Lung microvascular endothelial cell (primary cell): ENCODE measurements at places on chromosomes 2 and 18. TPM values are rescaled to one million over a fixed set of nuclear protein-coding genes. Genes with fewer than 3 reads are reported as not detected.
A peak's percentile ranks its signal among the peaks of the same experiment; 100 is the strongest.

DNA sequence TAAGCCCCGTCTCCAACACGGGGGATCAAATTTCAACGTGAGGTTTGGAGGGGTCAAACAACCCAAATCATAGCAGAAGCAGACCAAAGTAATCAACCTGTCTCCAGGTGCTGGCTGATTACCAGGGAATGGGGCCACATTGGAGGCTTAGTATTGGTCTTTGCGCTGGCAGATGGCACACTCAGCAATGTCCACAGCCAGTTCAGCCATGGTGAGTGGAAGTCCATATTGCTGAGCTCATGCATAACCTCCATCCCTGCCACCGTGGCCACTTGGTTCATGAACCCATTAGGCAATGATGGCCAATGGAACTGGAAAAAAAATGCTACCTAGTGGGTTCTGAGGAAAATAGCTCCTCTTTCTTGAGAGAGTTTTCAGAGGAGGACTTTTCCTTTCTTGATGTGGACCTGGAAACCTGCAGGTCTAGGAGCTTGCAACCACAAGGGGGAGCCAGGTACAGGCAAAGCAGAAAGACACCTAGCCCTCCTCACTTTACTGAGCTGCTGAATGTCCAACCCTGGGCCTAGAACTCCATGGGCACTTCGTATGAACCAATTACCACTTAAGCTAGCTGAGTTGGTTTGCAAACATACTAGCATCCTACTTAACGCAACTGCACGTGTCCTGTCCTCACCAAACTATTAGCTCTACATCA is 128.0 kb upstream of the GYPC start:
- peak; percentile 47 for DNase-seq

BMP10 gene
- total RNA-seq = not detected in 2 replicates

DNA sequence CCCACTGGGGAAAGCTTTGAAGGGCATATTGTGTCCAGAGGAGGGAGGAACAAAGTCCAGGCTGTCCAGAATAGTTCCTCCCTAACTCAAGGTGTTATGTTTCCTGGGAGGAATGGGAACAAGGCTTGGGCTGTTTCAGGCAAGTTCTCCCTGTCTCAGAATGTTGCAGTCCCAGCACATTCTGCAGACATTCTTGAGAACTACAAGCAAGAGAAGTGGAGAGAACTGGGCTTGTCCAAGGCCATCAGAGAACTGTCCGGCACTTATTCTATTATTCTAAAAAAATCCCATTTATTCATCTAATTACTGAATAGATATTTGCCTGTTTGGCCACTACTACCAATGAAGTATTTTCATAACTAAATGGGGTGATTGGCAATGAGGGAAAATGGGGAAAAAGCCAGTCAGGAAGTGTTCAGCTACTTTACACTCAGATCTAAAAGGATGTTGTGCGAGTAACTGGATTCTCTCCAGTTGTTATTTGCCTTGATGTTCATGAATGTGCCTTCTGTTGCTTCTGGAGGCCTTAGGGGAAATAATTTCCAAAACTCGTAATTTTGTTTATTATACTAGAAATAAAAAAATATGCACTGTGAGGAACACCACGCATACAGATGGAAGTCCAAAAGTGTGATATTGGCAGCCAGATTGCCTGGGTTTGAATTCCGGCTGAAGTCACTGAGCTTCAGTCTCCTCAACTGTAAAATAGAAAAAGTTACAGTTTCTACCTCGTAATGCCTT is 300.1 kb upstream of the RND3 start:
- no peak for DNase-seq

DNA sequence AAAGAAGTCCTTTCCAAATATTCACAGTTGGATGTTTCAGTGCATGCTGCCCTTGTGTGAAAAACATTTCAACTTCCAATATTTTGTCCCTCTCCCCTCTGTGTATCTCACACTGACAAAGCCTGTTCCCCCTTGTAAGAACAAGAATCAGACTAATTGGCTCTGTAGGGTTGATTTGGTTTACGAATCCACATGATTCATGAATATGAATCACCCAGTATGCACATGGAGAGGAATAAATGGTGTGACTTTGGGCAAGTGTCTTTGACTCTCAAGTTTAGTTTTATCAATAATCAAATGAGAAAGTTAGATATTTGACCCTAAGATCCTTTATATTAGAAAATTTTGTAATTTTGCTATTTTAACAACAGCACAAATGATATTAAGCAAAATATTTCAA is 9.3 kb upstream of the CDH20 start:
- no peak for DNase-seq

ATG9A gene
- 29.4 and 43.3 TPM in 2 replicates for total RNA-seq

ALLC gene
- total RNA-seq = not detected in 2 replicates

DNA sequence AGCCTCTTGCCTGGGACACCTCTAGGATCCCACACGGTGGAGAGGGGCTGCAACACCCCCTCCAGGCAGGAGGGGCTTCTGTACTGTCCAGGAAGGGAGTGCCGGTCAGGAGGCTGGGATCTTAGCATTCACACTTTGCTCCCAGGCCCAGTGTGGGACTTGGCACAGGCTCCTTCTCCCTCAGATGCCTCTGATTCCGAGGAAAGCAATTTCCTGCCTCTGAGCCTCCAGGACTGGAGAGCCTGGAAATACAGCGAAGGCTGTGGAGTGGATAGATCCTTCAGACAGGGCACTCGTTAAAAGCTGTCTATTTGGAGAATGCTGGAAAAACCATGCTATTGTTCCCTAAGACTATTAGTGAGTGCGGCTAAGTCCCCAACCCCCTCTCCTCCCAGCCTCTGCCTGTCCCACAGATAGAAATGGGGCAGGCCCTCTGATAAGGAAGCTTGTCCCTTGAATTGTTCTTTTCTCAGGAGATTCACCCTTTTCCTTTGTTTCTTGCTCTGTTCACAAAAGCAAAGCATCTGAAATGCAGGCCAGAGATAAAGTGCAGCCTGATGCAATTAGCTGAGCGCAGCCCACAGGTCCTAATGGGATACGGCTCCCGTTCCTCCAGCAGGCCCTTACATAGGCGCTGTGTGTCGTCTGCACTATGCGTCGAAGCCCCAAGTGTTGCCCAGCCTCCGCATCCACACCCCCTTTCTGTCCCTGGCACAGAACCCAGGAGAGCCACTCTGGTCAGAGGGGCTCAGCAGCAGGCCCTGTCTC is 252.2 kb downstream of the KLHL29 start:
- peak; percentile 78 for DNase-seq

PRKAG3 gene
- total RNA-seq = not detected in 2 replicates

RAB1A gene
- total RNA-seq = 61.2 and 61.5 TPM in 2 replicates

DNA sequence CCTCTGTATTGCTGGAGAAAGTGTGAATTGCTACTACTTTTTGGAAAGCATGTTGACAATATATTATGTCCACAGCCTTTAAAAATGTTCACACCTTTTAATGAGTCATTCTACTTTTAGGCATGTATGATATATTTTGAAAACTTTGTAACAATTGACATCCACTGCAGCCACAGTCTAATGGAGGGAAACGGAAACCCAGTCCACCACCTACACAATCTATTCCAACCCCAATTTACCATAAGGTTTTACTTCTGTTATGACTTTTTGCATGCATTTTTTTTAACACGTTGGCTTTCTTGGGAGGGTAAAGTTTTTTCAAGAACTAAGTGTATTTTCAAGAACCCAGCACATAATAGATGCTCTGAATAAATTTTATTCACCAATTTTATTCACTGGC is 38.5 kb upstream of the ATP8B1 start:
- no peak for DNase-seq

DNA sequence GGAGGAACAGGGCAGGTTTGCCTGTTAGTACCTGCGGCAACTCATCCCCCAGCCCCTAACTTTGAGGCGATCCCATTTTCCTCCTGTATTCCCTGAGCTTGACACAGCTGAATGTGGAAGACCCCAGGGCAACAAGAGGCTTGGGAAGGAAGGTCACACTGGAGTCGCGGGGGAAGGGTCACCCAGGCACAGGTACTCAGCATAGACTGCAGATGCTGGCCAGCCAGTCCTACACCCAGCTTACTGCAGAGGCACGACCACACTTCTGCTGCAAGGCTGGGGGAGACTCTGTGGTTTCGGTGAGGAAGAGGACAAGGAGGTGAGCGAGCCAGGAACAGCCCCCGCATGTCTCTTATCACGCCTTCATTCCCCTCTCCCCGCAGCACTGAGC is 91.5 kb downstream of the MALT1 start:
- no peak for DNase-seq

- DNase-seq = peak; percentile 66
Measured at GRCh38 chr2:109516445-109517117, 97.2 kb downstream of the SEPTIN10 start.

DNA sequence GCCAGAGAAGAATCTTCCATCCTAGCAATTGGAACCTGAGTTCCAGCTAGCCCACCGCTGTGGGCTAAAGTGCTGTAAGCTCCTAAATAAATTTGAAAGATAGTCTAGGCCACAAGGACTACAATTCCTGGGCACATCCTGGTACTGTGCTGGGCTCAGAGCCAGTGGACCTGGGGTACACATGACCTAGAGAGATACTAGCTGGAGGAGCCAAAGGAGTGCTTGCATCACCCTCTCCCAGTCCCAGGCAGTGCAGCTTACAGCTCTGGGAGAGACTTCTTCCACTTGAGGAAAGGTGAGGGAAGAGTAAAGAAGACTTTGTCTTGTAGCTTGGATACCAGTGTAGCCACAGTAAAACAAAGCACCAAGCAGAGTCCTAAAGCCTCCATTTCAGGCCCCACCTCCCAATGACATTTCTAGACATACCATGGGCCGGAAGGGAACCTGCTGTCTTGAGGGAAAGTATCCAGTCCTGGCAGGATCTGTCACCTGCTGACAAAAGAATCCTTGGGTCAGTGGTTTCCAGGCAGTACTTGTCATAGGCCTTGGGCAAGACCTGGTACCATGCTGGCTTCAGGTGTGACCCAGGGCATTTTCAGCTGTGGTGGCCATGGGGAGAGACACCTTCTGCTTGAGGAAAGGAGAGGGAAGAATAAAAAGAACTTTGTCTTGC is 89.5 kb downstream of the TMEM185B start:
- DNase-seq = no peak

- DNase-seq = peak; percentile 27
Measured at GRCh38 chr2:60152226-60152833, 401.1 kb downstream of the BCL11A start.

DNA sequence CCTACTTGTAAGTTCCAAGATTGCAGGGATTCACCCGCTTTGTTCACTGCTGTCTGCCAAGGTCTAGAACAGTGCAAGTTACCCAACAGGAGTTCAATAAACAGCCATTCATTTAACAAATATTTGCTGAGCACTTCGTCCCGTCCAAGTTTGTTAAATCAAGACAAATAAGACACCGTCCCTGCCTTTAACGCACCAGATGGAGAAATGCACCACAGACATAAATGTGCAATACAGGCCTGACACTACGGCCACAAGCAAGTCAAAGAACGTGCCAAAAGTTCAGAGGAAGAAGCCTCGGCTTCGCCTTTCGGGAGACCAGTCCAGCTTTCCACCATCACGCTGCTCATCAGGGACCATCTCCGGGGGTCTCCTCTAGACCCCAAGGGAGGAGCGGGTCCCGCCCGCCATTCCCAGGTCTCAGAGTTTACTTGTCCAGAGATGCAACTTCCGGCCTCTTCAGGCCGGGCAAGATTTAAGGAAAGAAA is 429 bp downstream of the C2orf76 start:
- peak; percentile 27 for DNase-seq

DNA sequence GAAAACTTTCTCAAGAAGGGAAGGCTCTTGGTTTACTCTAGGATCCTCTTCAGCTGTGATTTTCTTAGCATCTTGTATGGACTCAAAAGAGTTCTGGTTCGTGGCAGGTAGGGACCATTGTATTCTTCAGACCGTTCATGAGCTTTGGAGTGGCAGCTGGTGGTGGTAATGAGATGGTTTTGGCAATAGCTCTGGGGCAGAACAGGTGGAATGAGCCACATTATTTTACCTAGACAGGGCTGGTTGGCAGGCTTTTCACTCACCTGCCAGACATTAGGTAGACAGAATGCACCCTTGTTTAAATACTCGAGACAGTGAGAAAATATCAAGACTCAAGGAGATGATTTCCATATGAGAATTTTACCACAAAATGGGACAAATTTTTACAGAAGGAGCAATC is 26.2 kb upstream of the MGAT5 start:
- no peak for DNase-seq

PELI1 gene
- total RNA-seq = 44.5 and 66.9 TPM in 2 replicates

DNA sequence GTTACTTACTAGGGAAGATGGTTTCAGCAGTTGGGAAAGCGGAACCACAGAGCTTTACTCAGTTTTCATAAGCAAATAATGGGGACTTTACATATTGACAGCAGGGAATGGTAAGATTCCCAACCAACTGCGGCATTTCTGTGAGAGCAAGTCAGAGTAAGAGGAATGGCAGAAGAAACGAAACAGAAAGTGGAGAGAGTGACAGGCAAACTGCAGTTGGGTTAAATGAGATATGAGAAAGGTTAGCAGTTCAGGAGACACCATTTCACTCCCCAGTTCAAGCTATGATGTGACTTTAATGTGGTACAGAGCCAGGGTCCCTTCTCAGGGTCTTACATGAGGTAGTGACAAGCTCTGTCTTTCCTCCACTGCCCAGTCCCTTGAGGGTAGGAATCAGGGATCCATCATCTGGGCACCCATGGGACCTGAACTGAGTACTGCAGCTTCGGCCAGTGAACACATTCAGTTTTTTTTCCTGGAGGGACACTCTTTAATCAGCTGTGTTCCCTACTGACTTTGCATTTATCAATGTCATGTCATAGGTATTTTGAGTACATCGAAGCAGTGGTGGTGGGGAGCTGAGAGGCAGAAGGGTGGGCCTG is 33.0 kb upstream of the GREB1 start:
- DNase-seq = no peak

- no peak for DNase-seq
Measured at GRCh38 chr18:75654851-75655751, 227.6 kb upstream of the SMIM21 start.

PDE6D gene
- total RNA-seq = 14.8 and 19.6 TPM in 2 replicates

CPLX4 gene
- not detected in 2 replicates for total RNA-seq

DNA sequence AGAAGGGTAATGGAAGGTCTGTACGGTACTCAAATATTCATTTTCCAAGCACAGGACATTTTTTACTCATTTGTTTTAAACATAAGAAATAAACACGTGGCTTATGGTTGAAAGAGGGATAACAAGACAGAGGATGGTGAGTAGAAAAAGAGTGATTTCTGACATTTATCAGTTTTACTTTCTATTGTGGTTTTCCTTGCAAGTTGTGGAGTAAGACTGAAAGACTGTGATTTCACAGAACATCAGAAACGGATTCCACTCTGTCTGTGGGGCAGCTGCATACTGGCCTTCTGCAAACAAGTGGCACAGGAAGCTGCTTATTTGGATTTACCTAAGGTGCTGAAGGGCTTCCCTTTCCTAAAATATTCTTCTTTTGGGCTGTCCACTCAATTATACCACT is 122.2 kb upstream of the ITGB6 start:
- no peak for DNase-seq

DNA sequence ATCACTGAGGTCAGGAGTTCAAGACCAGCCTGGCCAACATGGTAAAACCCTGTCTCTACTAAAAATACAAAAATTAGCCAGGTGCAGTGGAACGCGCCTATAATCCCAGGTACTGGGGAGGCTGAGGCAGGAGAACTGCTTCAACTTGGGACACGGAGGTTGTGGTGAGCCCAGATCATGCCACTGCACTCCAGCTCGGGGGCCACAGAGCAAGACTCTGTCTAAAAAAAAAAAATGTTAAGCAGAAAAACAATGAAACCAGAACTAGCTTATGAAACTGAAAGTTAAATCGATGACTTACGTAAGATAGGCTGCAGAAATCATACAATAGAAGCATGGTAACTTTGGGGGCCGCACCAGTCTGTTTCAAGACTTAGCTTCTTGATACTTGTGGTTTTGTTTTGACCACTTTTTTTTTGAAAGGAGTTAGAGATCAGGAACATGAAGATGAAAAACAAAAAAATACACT is 6.2 kb upstream of the GPR155 start:
- DNase-seq = no peak
